ENCODE measurements at places on chromosomes 1 and 21. TPM values are rescaled to one million over a fixed set of nuclear protein-coding genes. Genes with fewer than 3 reads are reported as not detected.

GRCh38 chr1:76868154-76868882 lies 1.0 kb downstream of the ST6GALNAC5 start:
- peaks cover 12% of the 10 kb centered on the region for H3K27me3 ChIP-seq
- no peak for DNase-seq
- peak overlapping the region; percentile 36 for H3K27ac ChIP-seq
- H3K4me3 ChIP-seq = peak overlapping the region; percentile 63

DNA sequence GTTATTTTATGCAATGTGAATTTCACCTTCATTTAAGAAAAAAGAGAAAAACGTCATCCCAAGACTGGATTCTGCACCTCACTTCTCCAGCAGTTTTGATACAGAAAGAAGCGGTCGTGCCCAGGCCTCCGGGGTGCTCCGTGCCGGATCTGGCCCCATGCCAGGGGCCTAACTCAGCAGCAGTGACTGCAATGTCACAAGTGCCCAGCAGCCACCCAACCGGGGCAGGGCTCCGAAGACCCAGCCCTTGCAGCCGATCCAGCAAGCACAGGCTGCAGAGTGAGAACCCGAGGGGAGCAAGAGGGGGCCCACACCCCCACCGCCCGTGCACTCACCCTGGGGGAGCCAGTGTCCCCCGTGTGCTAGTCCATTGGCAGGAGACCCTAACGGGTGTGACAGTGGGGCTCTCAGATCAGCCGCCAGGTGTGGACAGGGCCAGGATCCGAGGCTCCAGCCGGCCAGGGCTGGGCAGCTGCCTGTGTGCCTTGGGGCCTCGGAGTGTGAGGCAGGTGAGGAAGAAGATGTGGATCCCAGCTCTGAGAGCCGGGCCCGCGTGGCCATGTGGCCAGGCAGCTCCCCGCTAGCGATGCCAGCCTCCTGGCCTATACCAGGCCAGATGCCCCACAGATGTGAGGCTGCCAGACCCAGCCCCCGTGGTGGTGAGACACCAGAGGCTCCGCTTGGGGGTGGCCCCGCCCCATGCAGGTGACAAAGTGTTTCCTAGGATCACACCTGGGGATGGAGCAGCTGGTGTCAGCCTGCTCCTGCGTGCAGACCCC lies 60.6 kb downstream of the MEGF6 start:
- H3K4me3 ChIP-seq = no peak overlapping the region
- no peak for DNase-seq
- H3K27ac ChIP-seq = no peak overlapping the region
- H3K36me3 ChIP-seq = no peaks in the 10 kb centered on the region
- H3K4me1 ChIP-seq = peaks cover 26% of the 10 kb centered on the region

DNA sequence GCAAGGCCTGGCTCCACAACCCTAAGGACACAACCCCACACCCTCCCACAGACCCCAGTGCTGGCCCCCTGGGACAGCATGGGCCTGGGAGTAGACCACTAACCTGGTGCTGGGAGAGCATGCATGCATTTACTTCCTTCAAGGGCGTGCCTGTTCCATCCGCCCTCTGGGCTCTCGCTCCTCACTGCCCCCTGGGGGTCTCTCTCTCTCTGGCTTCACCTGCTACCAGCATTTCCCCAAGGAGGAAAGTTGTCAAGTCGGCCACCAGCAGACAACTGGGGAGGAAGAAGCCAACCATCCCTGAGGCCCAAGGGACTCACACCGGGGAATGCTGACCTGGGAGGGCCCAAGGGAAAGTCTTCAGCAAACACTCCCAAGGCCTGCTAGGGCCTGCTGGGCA lies 6.5 kb downstream of the LRP8 start:
- peaks cover 11% of the 10 kb centered on the region for H3K4me1 ChIP-seq
- DNase-seq = no peak
- no peak overlapping the region for H3K27ac ChIP-seq
- no peak overlapping the region for H3K4me3 ChIP-seq
- H3K27me3 ChIP-seq = no peaks in the 10 kb centered on the region
- H3K36me3 ChIP-seq = no peaks in the 10 kb centered on the region

DNA sequence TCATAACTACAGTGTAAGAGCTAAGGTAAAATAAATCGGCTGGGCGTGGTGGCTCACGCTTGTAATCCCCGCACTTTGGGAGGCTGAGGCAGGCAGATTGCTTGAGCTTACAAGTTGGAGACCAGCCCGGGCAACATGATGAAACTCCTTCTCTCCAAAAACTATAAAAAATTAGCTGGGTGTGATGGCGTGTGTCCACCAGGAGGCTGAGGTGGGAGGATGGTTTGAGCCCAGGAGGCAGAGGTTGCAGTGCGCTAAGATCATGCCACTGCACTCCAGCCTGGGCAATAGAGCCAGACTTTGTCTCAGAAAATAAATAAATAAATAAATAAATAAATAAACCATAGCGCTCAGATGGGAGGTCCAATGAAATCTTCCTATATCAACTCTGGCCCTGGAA lies 16.7 kb upstream of the FAM110D start:
- H3K27me3 ChIP-seq = no peaks in the 10 kb centered on the region
- H3K36me3 ChIP-seq = no peaks in the 10 kb centered on the region
- H3K4me1 ChIP-seq = no peaks in the 10 kb centered on the region
- no peak overlapping the region for H3K4me3 ChIP-seq
- no peak for DNase-seq

DNA sequence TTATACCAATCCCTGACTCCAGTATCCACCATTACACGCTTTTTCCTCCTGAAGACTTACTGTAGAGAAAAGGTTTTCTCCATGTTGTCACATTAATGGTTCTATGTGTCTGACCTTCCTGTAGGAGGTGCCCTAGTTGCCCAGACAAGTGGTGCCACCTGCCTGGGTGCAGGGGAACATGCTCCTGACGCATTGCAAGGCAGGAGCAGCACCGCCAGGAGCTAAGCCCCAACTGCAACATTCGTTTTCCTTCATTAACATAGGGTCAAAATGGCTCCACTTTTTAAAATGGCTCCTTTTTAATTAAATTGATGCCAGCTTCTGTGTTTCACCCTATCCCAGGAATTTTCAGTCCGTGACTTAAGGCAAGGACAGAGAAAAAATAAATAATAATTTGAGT lies 220.1 kb upstream of the SAMSN1 start:
- no peaks in the 10 kb centered on the region for H3K36me3 ChIP-seq
- no peak for DNase-seq
- H3K4me1 ChIP-seq = no peaks in the 10 kb centered on the region
- no peak overlapping the region for H3K27ac ChIP-seq
- no peak overlapping the region for H3K4me3 ChIP-seq

GRCh38 chr21:32966120-32966519 lies 59.6 kb upstream of the OLIG2 start:
- H3K27ac ChIP-seq = no peak overlapping the region
- H3K4me1 ChIP-seq = no peaks in the 10 kb centered on the region
- H3K36me3 ChIP-seq = no peaks in the 10 kb centered on the region
- no peak overlapping the region for H3K4me3 ChIP-seq
- no peaks in the 10 kb centered on the region for H3K27me3 ChIP-seq

DNA sequence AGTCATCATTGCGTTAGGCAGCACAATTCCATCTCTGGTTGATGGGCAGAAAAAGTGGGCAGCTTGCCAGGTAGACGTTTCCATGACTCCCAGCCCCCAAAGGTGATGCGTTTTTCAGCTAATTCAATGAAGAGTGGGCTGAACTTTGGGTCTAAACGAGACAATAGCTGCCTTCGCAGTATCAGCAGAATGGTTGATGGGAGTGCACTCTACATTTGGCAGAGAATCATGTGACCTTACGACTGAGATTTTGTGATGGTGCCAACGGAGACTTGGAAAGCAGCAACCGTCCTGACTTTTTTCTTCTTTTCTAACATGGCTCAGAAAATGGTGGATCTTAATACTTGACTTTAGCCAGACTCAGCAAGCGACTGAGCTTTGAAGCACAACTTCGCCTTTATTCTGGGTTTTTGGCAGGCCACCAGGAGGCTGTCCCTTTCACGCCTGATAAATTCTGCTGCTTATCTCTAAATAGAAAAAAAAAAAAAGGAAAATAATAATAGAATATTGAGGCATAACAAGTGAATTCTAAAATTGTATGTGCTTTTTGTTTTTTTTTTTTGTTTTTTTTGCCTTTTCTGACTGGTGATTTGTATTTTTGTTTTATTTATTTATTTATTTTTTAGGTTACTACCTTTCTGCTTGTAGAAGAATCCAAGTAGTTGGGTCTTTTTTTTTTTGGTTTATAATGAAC lies 804.8 kb downstream of the USP25 start:
- peak overlapping the region; percentile 78 for H3K27ac ChIP-seq
- H3K4me3 ChIP-seq = peak overlapping the region; percentile 40
- H3K36me3 ChIP-seq = no peaks in the 10 kb centered on the region
- DNase-seq = peak; percentile 85
- peaks cover 8% of the 10 kb centered on the region for H3K4me1 ChIP-seq

DNA sequence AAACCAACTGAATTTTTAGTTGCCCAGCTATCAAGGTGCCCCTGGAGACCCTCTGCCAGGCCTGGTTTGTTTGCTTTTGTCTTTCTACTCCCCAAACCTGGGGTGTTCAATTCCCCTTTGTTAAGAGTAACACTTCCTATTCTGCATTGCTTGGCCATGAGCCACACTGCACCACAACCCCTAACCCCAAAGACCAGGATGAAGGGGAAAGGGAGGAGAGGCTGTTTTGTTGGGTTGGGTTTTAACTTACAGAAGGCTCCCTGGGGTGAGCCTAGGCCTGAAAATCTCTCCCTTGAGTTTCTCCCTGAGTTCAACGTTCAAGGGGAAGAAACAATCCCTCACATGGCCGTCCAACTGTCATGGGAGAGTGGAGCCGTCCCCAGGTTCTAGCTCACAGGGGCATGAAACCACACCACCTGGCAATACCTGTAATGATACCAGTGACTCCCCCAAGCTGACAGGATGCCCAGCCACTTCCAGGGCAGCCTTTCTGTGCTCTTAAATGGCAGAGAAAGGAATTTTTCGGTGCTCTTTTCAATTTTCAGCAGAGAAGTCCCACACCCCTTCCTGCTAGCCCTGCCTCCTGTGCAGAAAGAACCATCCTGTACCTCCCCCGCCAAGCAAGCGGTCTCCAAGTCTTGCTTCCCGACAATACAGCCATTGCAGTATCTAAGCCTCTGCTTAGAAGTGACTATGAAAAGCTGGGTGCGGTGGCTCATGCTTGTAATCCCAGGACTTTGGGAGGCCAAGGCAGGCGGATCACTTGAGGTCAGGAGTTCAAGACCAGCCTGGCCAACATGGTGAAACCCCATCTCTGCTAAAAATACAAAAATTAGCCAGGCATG lies 14.9 kb downstream of the SLC45A3 start:
- no peaks in the 10 kb centered on the region for H3K4me1 ChIP-seq
- H3K27ac ChIP-seq = no peak overlapping the region
- H3K27me3 ChIP-seq = peaks cover 4% of the 10 kb centered on the region

GRCh38 chr1:172723251-172723650 lies 64.3 kb downstream of the FASLG start:
- H3K4me1 ChIP-seq = no peaks in the 10 kb centered on the region
- no peak overlapping the region for H3K27ac ChIP-seq
- no peaks in the 10 kb centered on the region for H3K27me3 ChIP-seq
- H3K36me3 ChIP-seq = no peaks in the 10 kb centered on the region
- no peak for DNase-seq
- H3K4me3 ChIP-seq = no peak overlapping the region

UBE2U gene
- not detected for total RNA-seq

DIP2A gene
- 49.3 TPM for total RNA-seq

KRTAP21-2 gene
- total RNA-seq = not detected

FCRL5 gene
- total RNA-seq = not detected

TRMT13 gene
- 26.3 TPM for total RNA-seq

PRAMEF6 gene
- not detected for total RNA-seq

TMEM269 gene
- not detected for total RNA-seq

All from sigmoid colon (tissue), 7 donors.